SK-N-SH treated with all-trans-retinoic acid at 6 μM for 48 hours (cell line): ENCODE measurements at places on chromosomes 3 and 15.

- no peak for ATAC-seq
These were observed 403.2 kb downstream of the ZIC1 start for GRCh38 chr3:147812186-147812911.

- ATAC-seq = no peak
These were observed 17.3 kb downstream of the MRPS11 start for GRCh38 chr15:88484682-88485331.

- ATAC-seq = no peak
These were observed 66.3 kb downstream of the TPRG1 start for GRCh38 chr3:189238071-189238470.

- no peak for ATAC-seq
These were observed 20.8 kb downstream of the TCF12 start for GRCh38 chr15:56939257-56939656.

GRCh38 chr15:20652914-20653313, 111.3 kb upstream of the GOLGA6L6 start:
- ATAC-seq = no peak

DNA sequence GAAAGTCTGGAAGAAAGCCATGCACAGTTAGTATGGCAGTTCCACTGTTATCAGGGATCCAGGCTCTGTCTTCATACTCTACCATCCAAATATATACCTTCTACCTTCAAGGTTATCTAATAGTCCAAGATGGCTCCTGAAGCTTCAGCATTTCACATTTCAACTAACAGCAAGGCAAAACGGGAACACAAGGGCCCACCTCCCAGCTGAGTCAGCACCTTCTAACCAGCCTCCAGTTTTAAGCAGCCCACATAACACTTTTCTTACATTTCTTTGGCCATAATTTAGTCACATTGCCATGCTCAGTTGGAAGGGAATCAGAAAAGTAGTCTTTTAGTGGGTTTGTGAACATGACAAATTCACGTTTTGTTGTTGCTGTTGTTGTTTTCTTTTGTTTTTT, 15.4 kb upstream of the MSL2 start:
- no peak for ATAC-seq

- peak; percentile 8; the same call in 1 of the 3 replicates for ATAC-seq
These were observed 399.4 kb downstream of the SHQ1 start for GRCh38 chr3:72448858-72449257.

- no peak for ATAC-seq
These were observed 453.9 kb upstream of the PROK2 start for GRCh38 chr3:72238801-72239200.

DNA sequence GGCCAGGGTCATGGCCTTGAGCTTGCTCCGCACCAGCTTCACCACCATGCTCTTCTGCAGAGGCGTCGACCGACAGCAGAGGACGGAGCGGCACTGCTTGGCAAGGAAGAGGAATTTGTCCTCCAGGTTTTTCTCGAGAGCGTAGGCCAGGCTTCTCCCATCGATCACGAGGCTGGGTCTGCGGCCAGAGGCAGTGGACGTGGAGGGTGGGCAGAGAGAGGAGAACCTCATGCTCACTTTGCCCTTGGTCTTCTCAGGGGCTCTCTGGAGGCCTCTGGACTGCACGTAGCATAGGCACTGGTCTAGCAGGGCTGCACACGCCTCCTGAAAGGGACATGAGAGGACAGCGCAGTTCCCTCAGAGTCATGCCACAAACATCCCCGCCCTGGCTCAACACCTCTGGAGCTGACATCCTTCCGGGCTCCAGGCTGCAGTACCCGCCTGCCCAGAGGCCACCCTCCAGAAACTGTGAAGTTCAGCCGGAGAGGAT, 168.3 kb downstream of the ATP10A start:
- no peak for ATAC-seq

GRCh38 chr15:39357480-39358268, 223.2 kb upstream of the THBS1 start:
- ATAC-seq = no peak

GRCh38 chr3:46496746-46497555, 825 bp upstream of the RTP3 start:
- ATAC-seq = peak; percentile 37; the same call in 1 of the 3 replicates

- no peak for ATAC-seq
These were observed 84.7 kb downstream of the SCN11A start for GRCh38 chr3:38966811-38967692.

GRCh38 chr15:78108300-78109084, 16.1 kb downstream of the SH2D7 start:
- ATAC-seq = peak; percentile 97

- no peak for ATAC-seq
These were observed 33.5 kb upstream of the USP8 start for GRCh38 chr15:50390554-50391264.

- ATAC-seq = peak; percentile 44
These were observed 1.6 kb downstream of the TSC22D2 start for GRCh38 chr3:150409512-150410310.

- no peak for ATAC-seq
These were observed 22.3 kb downstream of the TM6SF1 start for GRCh38 chr15:83129791-83130190.

DNA sequence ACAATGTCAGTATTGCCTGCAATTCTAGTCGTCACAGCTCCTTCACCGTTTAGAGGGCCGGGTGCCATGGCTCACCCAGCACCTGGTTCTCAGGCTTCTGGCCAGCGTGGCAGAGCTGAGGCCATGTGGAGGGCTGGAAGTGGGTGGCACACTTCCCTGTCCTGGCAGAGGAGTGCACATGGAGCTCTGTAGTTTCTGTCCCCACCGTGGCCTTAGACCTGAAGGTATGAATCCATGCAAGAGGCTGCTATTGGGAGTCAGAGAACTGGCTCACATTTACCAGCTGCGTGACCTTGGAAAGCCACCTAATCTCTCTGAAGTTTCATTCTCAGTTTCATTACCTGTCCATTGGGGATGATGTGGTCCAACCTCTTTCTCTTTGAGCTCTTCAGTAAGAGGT, 22.2 kb downstream of the EPHB1 start:
- ATAC-seq = no peak

DNA sequence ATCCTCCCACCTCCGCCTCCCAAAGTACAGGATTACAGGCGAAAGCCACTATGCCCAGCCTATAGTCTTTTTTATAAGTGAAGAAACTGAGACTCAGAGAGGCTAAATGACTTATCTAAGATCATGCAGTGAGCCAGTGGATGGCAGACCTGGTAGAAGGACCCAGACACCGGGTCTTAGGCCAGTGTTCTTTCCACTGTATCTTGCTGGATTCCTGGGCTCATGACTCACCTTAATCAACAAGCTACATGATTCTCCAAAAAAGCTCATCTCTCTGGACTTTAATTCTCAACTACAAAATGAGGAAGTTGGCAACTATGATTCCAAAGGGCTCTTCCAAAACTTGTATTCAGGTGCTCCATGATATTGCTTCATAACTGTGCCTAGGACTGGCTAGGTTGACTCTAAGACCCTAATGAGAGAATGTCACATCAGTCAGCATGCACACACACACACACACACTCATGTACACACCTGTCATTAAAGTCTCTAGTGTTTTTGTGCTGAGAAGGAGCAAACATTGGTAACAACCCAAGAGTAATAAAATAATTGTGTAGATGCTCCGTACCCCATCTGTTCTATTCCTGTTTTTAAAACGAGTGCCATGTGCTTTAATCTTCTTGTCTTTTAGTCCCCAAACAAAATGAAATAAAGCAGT, 89.7 kb upstream of the SLC4A7 start:
- ATAC-seq = no peak

- ATAC-seq = no peak
These were observed at the start of gene C3orf49 for GRCh38 chr3:63819151-63819398. Gene C3orf49, plus strand, starts transcription at chr3:63819299. Its CDS starts 173 bp downstream, at chr3:63819472.

DNA sequence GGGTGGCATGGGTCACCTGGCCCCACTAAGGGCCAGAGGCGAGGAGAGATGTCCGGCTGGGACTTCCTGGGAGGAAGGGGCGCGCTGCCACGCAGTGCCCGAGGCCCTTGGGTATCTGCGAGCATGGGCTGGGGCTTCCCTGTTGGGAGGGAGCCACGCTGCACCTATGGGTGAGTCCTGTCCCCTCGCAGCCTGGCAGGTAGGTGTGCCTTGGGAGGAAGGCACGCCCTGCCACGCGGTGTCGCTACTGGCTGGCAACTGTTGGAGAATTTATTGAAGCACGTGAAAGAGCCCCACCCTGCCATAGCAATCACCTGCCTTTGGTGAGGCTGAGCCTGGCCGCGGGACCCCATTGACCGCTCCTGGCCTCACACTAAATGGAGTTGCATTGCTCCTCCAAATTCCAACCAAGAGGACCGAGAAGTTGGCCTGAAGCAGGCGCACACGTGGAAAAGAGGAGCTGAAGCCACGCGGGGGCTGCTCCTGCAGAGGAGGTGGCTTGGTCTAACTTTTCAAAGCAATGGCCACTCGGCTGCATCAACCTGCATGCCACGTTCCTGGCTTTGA, 134.2 kb downstream of the TJP1 start:
- no peak for ATAC-seq

- peak; percentile 22; the same call in 1 of the 3 replicates for ATAC-seq
These were observed 15.7 kb upstream of the ARID3B start for GRCh38 chr15:74525309-74525708.

DNA sequence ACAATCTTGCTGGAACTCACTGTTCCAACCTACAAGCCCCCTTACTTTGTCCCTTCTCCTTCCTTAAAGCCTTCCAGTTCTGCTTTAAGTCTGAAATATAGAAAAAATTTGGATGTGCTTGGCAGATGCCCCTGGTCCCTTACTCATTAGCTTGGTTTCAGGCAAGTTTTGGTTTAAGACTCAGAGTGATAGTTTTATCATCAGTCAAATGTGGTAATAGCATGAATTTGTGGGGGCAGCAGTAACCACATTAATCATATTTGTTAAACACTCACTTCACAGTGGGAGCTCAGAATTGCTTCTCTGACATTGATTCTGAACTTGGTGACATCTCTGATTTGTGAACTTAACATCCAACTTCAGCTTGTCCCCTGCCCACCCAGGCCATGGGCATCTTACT, 58.3 kb upstream of the ALDH1A3 start:
- ATAC-seq = no peak

DNA sequence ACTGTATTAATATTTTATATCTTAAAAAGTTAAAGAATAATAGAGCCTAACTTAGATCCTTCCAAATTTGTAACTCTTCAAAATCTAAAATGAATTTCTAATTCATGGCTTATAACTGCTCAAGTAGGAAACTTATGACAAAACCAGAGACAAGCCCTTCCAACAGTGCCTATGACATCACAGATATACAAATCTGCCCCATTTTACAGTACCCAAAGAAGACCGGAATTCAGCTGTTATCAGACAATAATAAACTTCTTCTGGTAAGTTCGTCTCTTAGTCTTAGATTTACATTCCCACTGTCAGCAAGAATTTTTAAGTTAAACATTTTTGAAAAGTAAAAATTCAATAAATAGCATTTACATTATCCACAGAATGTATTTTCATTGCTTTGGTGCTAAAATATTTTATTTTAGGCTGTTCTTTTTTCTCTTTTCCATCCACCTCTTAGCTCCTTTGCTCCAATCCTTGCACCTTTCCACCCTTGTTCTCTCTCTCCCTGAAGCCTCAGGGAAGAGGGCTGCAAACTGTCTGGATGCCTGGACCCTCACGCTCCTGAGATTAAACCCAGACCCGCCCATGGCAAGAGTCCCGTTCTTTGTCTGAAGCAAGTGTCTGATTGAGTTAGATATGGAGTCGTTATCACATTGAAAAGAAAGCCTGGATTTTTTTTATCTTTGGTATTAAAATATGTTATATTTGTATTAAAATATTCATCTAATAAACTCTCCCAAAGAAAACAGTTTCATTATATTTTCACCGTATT, 312.7 kb downstream of the ZBTB20 start:
- ATAC-seq = no peak

DNA sequence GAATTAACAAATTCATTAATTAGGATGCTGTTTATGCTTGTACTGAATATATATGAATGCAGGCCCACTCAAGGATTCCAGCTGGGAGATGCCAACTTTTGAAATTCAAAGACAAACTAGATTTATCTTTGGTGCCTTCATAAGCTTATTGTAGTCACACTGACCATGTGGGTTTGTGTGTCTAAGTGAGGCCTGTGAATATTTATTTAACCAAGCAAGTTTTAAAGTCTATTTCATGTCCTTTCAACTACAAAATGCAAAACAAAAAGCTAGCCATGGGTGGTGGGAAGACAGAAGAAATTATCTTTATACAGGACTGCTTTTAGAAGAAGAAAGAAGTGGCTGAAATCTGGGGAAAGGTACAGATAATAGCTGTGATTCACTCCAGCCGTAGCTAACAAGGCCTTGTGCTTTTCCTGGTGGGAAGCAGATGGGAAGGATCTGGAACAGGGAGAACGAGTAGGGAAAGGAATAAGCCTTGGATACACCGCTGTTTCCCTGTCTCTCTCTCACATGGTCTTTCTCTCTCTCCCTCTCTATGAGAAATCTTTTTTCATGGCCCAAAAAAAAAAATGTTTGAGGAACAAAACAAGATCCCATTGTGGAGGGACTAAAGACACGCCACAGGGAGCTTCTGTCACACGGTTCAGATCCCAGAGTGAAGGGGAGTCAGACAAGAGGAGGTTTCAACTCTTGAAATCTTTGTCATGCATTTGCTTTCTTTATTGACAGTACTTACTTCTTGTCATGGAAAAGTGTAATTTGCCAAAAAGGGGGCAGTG, 225.5 kb downstream of the RORA start:
- no peak for ATAC-seq

DNA sequence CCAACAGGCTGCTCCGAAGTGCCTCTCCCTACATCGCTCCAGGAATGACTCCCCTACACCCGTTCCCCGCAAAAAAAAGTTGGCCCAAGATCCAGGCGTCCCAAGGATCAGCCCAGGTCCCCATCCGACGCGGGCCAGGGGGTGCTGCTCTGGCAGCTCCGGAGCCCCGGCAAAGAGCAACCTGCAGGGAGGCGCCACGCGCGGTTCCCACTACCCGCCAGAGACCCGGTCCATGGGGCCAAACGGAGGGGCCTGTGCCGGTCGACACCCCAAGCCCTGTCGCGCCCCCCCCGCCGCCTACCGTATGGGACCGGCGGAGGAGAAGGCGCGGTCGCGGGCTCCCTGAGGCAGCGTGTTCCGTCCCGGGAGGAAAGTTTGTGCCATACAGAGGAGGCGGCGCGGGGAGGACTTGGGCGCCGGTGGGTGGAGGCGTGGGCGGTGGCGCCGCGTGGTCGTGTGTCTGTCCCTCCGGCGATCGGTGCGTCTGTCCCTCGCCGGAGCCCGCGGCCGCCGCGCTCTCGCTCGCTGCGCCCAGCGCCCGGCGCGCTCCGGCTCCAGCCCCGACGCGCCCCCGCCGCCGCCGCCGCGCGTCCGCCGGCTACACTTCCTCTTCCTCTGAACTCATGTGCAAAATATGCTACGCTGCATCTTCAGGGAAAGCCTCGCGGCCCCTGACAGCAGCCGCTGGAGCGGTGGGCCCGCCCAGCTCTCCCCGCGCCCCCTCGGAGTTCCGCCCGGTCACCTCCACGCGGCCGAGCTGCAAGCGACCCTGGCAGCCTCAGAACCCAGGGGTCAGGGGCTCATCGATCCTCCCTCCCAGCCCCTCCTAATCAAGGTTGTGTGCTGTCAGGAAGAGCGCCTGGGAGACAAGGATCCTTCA, at the start of gene RFTN1:
Gene RFTN1 (minus strand): TSS at position 559 of the 880 bp plus-strand sequence. CDS start 19,830 bp downstream, outside the sequence.
- peak; percentile 66 for ATAC-seq
